Right lung (tissue), 10 donors: ENCODE measurements at places on chromosomes 5 and 9.

DNA sequence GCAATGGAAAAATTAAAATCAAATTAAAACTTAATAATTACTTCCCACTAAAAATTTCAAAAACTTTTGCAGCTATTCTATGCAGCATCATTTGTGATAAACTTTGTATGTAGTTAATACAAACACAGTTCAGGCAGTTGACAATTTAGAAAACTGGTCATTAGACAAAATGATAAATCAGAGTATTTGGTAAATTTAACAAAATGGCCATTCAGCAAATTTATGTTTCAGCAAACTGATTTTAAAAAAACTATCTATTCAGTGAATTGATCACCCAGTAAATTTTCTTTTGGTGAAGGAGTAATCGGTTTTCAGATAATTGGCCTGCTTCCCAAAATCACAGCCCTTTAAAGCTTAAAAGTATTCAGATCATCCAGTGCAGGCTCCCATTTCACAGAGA, 116.3 kb downstream of the RFX3 start:
- no peak for DNase-seq

GRCh38 chr9:129885018-129885669, 49.9 kb downstream of the USP20 start:
- DNase-seq: no peak

GRCh38 chr5:61409568-61409967, 77.5 kb downstream of the ZSWIM6 start:
- no peak for DNase-seq

DNA sequence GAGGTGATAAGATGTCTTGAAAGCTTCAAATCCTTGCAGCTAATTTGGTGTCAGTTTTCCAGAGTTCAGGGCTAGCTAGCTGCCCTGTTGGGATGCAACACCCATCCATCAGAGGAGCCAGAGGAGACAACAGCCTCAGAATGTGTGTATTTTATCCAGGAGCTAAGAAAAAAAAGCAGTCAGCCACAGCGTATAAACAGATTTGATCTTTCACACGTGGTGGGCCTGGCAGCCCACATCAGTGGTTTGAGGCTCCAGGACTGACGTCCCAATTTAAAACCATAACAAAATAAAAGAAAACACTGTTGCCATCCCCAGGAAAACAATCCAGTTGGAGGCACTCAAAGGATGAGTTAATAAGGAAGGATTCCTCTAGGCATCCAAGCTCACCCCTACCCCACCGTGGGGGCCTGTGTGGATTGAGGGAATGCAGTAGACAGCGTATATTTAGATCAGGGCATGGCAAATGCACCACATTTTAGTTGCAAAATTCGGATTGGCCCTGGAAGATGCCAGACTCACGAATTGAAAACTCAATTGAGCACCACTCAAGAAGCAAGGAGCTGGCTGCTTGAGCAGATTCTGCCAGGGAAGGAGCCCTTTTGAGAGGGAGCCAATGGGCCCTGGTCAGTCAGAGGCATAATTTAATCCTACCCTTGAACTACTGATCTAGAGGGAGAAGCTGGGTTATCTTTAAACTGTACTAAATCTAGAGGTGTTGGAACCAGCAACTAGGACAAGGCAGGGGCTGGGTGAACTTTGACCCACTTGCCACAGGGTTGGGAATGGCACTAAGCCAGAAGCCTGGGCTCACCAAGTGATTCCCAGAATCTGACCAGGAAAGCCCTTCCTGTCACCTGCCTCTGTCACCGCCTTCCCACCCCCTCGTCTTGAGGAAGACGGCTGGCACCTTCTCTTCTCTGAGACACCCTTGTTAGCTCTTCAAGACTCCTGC, 17.5 kb downstream of the ADRA1B start:
- no peak for DNase-seq

GRCh38 chr5:72470826-72471225, 36.4 kb downstream of the ZNF366 start:
- no peak for DNase-seq

- DNase-seq: no peak
Observed at GRCh38 chr9:121474231-121474947, 25.3 kb downstream of the GGTA1 start.

DNA sequence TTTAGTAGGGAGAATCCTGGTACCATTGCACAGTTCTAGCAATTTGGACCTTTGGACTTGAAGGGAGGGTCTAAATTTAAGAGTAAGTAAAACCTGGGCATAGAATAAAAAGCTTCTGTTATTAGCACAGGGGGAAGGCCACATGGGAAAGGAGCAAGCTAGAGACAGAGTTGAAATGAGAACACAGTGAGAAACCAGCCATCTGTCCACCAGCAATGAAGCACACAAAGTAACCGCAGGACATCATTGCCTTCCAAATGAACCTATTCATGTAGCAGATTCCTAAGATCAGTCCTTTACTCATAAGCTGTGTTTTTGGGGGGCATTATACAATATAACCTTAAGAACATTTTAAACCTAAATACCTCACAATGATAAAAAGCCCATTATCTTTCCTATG, 407.4 kb downstream of the HCN1 start:
- DNase-seq: no peak

- DNase-seq: no peak
Observed at GRCh38 chr5:91339063-91339705, 43.9 kb downstream of the ARRDC3 start.

DNA sequence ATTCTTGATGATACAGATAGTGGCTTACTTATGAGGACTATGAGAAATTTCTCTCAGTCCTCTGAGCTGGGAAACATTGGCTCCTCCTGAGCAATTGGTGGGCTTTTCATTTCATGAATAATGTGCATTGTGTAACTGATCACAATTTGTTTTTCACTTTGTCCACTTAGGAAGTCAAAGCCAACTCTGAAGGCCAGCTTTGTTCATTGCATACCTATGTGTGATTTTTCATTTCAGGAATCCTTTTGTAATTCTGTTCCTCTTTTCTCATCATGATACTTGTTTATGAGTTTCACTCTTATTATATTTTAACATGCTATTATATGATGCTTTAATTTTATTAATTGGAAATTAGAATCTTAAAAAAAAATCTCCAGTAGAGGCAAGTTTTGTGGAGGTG, 483.0 kb downstream of the EBF1 start:
- no peak for DNase-seq

DNA sequence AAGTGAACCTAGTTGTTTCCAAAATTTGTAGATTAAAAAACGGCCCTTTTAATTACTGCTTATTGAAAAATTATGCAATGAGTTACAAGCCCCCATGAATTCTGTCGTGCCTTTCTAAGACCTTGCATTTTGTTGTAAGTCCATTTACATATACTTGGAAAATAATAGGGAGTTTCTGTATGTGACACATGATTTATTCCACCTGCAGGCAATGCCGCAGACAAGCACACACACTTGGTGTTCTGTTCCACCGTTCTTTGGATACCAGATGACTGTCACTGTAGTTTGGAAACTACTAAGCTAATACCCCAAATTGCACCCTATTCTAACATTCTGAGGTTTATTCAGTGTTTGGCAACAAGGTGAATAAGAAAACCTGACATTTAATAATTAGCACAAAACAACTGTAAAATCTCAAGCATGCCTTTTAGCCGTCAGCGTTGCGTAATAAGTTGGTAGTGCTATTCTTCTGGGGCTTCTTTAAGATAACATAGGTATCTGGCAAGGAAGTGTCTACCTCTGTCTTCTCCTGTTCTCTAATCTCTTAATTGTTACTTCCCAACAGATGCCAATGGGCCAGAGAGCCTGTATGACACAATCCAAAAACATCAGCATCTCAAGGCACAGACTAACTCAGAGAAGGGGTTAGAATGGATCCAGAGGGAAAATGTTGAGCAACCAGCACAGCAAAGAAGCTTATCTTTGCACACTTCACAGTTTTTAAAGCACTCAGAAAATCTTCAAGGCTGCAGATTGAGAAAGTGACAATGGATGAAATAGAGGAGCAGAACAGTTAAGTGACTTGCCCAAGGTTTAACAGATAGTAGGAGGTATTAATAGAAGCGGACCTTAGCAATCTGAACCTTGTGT, 48.2 kb upstream of the DPYSL3 start:
- peak; percentile 25 for DNase-seq

GRCh38 chr9:115146581-115147021, 28.6 kb upstream of the TNC start:
- no peak for DNase-seq

GRCh38 chr5:129459777-129460671, at the start of gene ADAMTS19:
TSS of gene ADAMTS19 (plus strand) at chr5:129460298. CDS start at chr5:129460392, 94 bp downstream.
- peak; percentile 18 for DNase-seq

DNA sequence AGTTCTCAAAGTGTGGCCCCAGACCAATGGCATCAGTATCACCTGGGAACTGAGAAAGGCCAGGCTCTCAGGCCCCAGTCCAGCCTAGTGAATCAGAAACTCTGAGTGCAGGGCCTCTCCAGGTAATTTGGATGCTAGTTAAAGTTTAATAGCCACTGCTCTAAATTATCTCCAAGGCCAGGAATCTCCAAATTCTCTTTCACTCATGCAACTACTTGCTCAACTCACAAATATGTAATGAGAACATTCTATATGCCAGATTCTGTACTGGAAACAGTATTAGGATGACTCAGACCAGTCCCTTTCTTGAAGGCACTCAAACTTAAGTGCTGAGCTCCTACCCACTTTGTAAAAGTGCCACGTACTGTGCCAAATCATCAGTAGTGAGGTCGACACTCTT, 84.6 kb downstream of the PAPPA start:
- DNase-seq: no peak

DNA sequence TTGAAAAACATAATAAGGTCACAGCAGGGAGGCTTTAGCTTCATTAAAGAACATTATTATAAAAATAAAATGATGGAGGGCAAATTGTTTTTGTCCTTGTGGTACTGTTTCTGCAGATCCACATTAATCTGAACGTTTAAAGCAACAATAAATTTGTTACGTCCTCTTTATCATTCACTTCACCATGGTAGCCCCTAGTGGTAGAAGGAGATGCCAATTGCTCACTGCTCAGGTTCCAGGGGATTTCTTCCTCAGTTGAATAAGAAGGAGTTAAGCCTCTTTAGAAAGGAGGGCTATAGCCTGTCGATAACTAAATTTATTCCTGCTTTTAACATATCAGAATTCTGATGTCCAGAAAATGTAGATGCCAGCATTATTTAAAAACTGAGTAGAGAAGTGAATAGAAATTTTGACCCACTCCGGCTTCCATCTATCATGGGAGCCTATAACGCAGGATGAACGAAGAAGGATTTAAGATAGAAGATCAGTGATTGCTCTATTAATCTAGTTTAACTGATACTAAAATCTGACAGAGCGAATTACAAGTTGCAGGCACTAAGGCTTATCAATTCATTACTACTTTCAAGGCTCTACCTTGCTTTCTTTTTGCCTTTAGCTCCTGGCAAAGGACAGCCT, 692.3 kb downstream of the PTPRD start:
- no peak for DNase-seq

DNA sequence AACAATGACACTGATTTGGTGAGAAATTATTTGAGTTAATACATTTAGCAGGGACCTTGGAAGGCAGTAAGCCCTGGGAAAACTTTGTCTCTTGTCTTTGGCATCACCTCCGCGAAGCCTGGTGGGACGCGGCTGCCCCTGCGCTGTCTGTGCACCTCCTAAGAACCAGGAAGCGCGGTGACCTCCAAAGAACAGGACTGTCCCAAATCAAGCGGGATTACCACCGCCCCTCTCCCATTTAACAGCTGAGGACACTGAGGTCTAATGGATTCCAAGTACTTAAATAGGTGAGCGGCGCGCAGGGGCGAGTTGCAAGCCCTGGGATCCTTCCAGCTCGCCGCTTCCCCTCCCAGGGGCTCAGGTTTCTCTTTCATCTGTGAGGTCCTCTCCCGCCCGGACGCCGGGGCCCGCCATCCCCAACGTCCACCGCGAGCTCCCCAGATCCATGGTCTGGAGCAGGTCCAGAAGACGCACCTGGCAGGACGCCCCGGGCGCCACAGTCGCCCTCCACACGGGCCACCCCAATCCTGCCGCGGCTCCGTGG, 432 bp downstream of the STARD4 start:
- no peak for DNase-seq

- no peak for DNase-seq
Observed at GRCh38 chr9:137280474-137281344, 3.2 kb downstream of the TOR4A start.
